ENCODE measurements at places on chromosomes 7 and 10.

- no peak for DNase-seq
These were observed 4.5 kb downstream of the SFRP5 start for GRCh38 chr10:97766996-97767924.

DNA sequence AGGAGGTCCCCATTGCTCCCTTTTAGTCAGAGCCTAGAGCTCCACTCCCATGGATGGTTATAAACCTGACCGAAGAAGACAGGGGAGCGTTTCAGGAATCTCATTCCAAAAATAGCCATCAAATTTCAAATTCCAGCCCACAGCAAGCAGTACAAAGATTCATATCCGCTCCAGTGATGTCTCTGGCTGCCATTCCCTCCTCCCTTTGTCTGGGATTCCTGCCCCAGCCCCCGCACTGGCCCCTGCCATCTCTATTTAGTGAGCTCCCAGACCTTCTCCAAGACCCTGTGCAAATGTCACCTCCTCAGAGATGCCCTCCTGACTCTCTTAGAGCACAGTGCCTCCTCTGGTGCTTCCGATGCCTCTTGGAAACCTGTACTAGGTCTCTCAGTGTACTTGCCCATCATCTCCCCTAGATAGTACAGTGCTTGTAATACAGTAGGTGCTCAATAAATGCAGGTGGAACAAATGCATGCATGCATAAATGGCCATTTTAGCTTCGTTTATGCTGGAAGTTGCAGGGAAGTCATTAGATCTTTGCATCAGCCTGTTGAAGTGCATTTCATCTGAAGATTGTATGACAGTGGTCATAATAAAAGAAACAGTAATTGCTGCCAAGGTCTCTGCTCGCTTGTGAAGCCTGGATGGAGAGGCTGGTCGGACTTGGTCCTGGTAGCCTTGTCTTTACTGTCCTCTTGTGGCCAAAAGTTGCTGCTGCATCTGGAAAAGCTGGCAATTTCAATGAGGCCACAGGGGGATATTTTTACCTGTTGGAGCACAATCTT, 32.0 kb upstream of the HABP2 start:
- peak; percentile 43 for DNase-seq

GRCh38 chr10:43338117-43338516, 33.3 kb upstream of the FXYD4 start:
- no peak for DNase-seq

GRCh38 chr10:59536167-59537014, 173.3 kb downstream of the SLC16A9 start:
- DNase-seq: no peak

GRCh38 chr10:32298075-32298812, 48.7 kb downstream of the EPC1 start:
- DNase-seq: no peak

DNA sequence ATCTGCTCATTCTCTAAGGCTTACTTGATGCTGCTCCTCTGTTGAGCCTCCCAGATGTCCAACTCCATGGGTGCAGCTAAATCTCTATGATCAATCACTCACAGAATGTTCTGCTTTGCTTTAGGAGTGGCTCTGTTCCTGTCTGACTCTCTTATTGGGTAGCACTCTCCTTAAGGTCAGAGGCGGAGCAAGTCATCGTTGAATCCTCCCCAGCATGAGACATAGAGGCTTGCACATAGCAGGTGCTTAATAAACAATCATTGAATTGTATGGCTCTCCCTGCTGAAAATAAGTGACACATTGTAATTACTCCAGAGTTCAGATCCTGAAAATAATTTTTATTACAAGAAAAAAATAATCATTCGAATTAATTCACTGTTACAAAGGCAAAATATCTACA, 69.7 kb downstream of the NPS start:
- DNase-seq: no peak

GRCh38 chr10:130074639-130075038, 36.0 kb downstream of the C10orf143 start:
- DNase-seq: no peak

GRCh38 chr10:3412071-3412582, 239.5 kb upstream of the PITRM1 start:
- no peak for DNase-seq

DNA sequence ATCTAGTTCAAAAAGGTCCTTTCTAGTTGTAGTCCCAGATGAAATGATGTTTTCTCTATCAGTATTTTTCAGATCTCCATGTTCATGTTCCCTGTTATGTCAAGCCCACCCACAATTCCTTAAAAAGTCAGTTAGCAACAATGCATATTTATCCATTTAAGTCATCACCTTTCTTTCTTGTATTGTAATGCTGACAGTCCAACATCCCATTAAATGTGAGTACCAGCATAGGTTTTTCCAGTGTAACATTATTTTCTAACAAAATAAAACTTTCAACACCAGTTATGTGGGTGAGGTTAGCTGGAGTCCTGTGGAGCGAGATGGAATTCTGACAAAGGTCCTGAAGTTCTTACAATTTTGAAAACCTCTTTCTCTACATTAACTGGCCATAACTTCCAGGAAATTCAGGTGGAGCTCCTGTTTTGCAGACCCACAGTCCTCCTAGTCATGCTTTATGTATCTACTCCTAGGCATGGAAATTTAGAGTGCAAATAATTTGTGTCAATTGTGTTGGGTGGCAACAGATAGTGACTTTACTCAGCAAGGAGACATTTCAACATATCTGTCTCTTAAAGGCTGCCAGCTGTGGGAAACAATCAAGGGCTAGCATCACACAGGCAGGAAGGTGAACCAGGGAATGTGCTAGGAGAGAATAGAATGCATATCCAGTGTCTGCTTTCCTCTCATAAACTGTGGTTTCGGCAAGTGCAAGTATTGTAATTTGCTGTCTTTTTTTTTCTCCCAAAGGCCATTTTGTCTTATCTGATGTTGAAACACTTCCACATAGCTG, 162.6 kb downstream of the MTERF1 start:
- DNase-seq: no peak

- DNase-seq: no peak
These were observed 32.1 kb downstream of the HIPK2 start for GRCh38 chr7:139745678-139746143.

DNA sequence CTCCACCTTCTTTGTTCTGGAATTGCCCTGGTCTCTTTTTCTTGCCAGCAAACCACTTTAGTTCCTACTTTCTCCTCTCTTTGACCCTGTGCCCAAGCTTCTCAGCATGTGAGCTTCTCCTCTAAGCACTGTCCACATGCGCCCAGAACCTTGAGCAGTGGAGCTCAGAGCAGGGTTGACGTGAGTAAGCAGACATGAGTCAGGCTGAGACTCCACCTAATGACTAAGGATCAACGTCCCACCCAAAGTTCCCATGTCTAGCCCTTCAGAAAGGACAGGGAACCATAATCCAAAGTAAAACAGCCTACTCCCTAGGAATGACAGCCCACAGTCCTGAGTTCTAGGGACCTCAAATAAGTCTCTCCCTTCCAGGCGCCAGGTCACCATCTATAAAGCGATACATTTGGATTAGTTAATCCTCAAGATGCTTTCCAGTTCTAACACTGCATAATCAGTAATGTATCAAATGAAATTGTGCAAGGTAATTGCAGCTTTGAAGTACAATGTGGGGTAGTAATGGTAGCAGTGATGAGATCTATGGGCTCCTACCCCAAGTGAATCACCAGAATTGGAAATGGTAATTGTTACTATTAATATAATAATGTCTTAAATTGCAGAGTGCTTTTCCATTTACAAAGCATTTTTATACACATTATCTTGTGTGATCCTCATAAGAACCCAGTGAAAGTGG, 44.5 kb downstream of the KCNMA1 start:
- no peak for DNase-seq

DNA sequence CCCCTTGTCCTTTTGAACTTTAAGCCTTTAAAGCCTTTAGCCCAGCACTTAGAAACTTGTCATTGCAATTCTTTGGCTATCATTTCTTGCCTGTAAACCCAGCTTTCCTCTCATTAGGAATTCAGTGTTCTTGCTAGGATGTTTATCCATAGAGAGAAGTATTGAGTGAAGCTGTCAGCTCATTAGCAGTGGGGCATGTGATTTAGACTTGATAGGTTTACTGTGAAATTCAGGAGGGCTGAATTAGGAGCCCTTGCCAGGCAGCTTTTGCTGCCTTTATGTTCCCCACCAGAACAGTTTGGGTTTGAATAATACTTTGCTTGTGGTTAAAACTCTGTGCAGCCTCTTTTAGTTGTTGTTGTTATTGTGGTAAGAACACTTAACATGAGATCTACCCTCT, 39.5 kb downstream of the LHFPL3 start:
- DNase-seq: no peak

DNA sequence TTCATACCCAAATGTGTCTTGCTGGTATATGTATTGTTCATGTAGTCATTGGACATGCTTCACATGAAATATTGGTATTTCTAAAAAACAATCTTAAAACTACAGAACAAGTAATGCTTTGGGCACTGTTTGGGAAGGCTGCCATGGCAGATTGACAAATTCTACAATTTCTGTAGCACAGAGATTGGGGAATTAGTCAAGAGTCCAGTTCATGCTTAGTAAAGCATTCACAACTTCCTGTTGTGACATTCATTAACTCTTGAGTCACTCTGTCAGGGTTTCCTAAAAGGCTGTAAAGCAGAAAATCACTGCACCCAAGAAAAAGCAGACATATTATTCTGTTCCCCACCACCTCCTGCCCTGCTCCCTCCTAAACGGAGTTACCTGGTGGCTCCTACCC, 398.9 kb downstream of the PHTF2 start:
- no peak for DNase-seq

DNA sequence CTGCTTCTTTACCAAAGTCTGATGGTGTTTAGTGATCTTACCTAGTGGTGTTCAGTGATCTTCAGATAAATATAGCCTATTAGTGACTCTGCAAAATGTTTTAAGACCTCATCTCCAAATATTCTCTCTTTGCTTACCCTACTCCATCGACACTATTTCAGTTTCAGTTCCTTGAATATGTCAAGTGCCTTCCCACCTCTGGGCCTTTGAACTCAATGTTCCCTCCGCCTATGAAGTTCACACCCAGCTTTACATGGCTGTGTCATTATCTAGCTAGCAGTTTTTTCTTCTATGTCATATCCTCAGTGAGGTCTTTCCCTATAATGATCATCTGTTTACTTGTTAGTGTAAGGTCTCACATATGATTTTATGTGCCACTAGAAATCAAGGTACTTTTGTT, 322.6 kb downstream of the DGKB start:
- DNase-seq: no peak

GRCh38 chr10:48551861-48552591, 52.8 kb downstream of the ARHGAP22 start:
- DNase-seq: peak; percentile 63

DNA sequence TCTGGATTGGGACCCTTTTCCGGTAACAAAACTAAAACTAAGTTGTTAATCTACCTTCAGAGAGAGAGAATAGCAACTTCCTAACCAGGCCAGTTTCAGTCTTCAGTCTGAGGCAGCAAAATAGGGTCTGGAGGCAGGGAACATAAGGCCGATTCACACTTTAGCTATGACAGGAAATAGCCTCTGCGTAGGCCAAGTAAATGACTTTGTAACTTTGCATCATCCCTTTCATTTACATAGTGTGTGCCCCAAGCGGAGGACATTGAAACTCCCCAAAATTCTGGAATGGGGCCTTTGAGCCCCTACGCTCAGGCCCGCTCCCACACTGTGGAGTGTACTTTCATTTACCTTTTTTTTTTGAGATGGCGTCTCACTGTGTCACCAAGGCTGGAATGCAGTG, 1.7 kb upstream of the UPP1 start:
- no peak for DNase-seq

DNA sequence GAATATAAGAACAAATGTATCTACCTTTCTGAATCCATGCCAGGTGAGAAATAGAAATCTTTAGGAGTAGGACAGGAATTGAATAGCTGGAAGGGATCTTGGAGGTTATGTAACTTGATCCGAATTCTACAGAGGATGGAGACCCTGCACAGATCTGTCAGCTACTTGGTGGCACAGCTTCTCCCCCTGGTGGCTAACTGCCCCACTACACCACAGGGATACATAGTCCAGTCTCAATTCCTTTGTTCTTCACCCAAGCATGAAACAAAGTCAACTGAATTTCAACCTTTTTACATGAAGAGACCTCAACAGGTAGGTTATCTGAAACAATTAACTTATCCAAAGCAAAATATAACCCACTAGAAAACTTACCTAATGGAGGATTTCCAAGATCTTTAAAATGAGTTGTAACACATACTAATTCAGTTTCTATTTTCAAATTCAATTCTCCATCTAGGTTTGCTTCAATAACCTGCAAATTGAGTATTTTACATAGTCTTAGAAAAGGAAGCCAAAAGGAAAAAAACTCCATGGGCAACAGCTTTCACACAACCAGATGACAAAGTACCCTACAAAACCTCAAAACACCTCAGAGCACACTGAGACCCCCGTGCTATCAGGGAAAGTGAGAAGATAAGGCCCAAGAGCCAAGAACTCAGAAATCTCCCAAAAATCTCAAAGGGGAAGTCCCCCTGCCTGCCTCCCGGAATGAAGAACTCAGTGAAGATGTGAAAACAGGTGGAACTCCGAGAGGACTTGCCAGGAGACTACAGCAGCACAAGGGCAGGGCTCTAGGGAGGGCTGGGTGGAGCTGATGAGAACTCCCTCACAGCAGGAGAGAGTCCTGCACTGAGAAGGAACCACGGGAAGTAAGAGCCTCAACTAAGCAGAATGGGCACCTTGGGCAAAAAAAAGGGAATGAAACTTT, 10.3 kb downstream of the HUS1 start:
- peak; percentile 74 for DNase-seq

DNA sequence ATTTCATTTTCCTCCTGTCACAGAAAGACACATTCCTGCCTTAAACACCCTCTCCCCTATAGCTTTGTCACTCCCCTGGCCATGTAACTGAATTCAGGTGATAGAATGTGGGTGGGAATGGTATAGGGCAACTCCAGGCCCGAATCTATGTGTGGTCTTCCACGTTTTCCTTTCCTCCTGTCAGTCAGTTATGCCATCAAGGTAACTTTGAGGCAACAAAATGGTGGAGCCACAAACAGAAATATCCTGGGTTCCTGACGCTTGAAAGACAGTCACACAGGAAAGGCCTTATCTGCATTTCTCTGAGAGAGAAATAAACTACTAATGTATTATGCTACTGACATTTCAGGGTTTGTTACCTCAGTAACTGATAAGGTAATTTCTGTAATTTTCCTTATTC, 326.8 kb downstream of the HPSE2 start:
- no peak for DNase-seq

DNA sequence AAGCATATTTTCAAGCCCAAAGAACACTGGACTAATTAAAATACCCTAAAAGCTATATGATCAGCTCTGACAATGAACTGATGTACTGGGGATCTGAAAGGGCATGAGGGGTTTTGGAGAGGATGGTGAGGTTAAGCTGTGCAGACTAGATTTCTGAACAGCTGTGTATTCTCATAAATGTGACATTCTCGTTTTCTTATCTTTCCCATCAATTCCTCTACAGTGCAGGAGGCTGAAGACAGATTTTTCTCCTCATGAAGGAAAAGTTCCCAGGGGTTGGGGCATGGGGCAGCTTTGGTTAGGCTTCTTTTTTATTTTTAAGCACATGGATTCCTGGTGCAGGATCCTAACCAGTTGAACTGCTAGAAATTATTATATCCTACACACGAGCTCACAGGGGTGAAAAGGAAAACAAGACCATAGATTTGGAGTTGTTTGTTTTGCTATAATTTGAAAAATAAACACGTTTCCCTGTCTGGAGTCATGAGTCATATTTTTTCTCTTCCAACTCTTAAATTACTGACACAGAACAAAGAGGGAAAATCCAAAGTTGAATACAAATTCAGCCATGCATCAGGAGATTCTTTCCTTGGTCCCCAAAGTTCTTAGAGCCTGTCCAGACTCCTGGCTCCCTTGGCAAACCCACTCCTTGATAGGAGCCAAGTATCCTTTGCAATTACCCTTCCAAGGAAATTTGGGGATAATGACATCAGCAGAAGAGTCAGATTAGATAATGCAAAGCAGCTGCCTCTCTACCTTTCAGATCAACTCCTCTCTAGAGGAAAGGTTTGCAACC, 147.7 kb upstream of the NPVF start:
- no peak for DNase-seq
